ENCODE measurements at places on chromosomes 11 and 22.

DNA sequence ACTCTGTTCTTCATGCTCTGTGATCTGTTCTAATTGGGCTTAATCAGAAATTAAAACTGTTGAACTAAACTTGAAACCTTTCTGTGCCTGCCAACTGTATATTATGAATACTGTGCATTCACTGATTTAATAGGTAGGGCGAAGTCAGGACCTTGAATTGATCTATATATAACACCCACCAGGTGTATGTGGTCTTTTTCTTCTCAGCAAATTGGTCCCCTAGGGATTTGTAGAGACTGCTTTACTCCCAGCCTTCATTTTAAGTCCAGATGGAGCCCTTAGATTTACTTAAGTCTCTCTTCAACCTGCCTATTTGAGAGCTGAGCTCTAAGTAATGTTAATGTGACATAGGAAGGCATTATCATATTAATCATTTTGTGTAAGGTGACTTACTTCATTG lies 257.5 kb downstream of the TMEM135 start:
- no peak for DNase-seq

DNA sequence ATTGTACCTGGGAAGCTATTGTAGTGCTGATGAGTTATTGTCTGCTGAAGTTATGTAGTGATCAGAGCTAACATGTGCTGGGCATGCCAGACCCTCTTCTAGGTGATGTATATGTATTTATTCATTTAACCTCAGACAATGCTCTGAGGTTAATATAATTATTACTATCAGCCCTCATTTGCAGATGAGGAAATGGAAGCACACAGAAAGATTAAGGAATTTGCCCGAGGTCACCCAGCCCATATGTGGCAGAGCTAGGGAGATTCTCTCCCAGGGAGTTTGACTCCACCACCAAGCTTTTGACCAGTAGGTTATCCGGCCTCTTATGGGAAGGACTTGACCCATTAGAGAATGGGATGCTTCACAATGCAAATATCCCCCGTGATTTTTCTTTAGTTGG lies 114.2 kb upstream of the NAV2 start:
- no peak for DNase-seq

GRCh38 chr11:57499413-57499982 lies 16.0 kb downstream of the SLC43A1 start:
- peak; percentile 93 for DNase-seq

DNA sequence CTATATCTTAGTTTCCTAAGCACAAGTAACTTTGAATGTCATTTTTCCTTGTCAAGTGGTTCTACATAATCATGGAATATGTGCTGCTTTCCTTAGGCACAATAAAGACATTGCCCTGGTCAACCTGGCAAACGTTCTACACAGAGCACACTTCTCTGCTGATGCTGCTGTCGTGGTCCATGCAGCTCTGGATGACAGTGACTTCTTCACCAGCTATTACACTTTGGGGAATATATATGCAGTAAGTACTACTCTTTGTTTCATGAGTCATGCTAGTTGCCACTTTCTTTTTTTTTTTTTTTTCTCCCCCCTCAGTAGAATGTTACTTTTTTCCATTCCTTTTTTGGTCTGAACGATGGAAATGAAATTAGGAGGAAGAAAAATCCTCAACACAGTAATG lies 38.5 kb downstream of the TTC17 start:
- no peak for DNase-seq

DNA sequence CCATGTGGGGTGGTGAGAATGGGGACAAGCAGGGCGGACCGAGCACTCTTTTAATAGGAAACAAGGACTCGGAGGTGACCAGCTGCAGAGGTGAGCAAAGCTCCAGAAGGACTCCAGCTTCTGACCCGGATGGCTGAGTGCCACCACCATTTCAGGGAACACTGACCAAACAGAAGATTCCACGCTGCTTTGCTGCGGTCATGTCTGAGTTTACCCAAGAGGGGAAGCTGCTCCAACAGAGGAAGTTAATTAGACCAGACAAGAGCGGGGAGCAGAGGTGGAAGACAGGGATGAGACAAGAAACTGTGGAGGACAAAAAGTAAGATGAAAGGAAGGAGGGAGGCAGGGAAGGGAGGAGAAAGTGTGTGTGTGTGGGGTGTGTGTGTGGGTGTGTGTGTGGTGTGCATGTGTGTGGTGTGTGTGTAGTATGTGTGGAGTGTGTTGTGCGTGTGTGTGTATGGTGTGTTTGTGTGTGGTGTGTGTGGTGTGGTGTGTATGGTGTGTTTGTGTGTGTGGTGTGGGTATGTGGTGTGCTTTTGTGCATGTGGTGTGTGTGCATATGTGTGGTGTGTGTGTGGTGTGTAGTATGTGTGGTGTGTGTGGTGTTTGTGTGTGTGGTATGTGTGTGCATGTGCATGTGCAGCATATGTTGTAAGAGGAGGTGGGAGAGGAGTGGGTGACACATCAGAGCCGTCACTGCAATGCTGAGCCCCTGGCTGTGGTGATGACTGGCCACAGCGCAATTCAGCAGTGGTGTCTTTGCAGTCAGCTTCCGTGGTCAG lies 82.2 kb upstream of the AKIP1 start:
- no peak for DNase-seq

GRCh38 chr11:64482588-64482987 lies 108.4 kb upstream of the SLC22A12 start:
- DNase-seq = no peak

- no peak for DNase-seq
These were observed 22.4 kb upstream of the FDX1 start for GRCh38 chr11:110407315-110407714.

DNA sequence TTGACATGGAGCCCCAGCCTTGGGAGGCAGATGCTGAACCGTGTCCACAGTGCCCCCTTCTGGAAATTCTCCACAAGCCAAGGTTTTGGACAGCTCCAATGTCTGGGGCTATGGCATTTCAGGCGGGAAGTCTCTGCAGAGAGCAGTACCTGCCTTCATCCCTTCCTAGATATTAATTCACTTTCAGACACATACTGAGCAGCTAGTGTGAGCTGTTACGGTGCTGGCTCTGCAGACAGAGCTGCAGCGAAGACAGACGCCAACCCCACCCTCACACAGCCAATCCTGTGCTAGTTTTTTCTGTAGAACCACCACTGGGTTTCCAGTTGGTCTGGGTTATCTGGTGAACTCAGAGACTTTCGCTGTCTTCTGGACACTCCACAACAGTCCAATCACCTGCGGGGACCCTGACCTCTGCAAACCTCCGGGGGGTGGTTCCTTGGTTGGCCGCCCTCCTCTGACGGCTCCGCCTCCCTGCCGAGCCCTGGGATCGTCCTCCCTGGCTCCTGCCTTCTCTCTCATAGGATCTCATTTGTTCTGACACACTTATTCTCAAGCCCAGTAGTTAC lies 9.1 kb downstream of the LMF2 start:
- DNase-seq = peak; percentile 60

- no peak for DNase-seq
These were observed 380.6 kb downstream of the SOX6 start for GRCh38 chr11:15975742-15976141.

- no peak for DNase-seq
These were observed 35.5 kb downstream of the CDPF1 start for GRCh38 chr22:46214616-46215015.

DNA sequence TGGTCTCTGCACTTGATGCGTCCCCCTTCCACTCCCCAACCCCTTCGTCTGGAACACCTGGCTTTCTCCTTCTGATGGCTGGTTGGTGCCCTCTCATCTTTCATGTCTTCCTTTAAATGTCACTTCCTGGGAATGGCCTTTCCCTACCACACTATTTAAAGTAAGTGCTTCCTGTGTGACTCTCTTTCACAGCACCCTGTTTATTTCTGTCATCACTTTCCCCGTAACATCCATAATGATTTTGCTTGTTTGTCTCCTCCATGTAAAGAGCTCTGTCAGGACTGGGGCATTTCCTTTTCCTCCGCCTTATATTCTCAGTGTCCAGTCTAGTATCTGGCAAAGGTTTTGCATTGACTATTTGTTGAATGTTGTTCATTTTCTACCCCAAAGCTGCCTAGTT lies 143.0 kb downstream of the DBX1 start:
- no peak for DNase-seq

GRCh38 chr11:77705195-77705875 lies 67.7 kb upstream of the CLNS1A start:
- no peak for DNase-seq

- DNase-seq = peak; percentile 29
These were observed 804 bp upstream of the CREBZF start for GRCh38 chr11:85665733-85666132.

- DNase-seq = no peak
These were observed 158.9 kb downstream of the NCAM1 start for GRCh38 chr11:113119966-113120736.

GRCh38 chr11:356610-357009 lies 12.7 kb upstream of the B4GALNT4 start:
- DNase-seq = no peak

DNA sequence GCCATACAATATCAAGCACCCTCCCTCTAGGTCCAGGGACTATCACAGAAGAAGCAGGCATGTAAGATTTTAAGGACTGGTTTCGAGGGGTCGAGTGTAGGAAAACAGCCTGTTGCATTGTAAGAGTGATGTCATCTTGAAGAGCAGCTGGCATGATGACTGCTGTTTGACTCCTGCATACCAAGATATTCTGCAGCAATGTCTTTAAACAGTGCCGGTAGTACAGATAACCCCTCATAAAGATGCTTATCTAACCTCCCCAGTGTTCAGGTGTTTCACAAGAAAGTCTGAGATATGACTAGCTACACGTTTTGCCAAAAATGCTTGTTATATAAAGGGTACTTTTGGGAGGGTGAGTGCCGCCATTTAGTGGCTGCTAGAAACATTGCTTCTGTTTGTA lies 12.0 kb downstream of the FAM111A start:
- DNase-seq = no peak

DNA sequence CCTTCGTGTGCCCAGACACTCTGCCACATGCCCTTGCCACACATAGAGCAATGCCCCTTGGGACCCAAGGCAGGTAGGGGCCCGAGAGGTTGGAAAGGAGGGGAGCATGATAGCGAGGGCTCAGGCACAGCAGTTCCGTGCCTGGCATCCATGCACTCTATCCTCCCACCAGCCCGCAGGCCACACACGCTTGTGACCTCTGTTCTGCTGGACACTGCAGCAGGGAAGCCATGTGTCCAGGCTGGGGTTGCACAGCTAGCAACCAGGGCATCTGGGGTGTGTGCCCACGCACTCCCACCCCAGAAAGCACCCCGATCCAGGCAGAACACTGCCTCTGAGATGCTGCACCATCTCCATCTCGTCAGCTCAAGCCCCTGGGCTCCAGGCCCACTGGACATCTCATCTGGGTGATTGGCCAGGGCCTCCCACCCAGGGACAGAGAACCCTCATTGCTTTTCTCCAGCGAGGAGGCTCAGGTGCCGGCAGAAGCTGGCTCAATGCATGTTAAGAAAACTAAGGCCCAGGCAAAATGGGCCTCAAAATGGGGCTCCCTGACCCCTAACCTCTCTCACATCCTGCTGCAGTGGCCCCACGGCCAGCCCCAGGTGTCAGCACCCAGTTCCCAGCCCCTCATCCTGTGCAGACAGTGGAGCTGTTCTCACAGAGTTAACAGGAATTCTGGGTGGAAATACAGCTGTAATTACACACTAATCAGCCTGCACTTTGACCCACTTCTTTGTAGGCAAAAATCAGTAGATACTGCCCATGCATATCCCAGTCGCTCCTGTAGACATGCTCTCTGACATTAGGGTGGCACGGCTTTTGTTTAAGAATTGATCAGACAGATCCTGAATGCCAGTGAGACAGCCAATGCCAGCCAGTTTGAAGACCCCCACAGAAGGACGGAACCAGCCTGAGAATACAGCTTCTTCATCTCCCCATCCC lies 173.9 kb upstream of the B3GAT1 start:
- no peak for DNase-seq

DNA sequence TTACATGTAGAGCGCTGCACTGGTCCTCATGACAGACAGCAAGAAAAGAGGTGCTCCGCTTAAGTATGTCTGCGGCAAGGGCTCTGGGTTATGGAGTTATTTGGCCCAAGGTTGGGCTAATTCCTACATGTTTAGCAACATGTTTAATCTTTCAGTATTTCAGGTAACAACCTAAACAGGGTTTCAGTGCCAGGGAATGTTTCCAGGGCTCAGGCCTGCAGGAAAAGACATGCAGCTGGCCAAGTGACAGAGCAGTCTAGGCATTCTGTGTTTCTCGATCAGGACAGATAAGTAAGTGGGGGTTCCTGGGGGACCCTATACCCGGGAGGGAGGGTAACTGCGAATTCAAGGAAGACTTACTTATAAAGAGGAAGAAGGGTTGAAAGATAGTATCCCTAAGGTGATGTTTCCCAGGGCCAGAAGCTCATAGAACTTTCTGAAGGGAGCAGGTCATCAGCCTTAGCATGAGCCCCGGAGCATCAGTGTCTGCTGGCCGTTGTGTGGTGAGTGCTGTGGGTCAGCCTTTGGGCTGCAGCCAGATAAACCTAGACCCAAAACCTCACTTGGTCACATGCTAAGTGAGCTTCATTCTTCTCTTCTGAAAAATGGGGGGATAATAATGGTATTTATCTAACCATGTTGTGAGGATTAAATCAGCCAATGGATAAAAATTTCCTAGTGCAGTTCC lies 18.4 kb downstream of the KCNJ5 start:
- no peak for DNase-seq

- no peak for DNase-seq
These were observed 1044.4 kb downstream of the TBC1D22A start for GRCh38 chr22:47806894-47807293.

DNA sequence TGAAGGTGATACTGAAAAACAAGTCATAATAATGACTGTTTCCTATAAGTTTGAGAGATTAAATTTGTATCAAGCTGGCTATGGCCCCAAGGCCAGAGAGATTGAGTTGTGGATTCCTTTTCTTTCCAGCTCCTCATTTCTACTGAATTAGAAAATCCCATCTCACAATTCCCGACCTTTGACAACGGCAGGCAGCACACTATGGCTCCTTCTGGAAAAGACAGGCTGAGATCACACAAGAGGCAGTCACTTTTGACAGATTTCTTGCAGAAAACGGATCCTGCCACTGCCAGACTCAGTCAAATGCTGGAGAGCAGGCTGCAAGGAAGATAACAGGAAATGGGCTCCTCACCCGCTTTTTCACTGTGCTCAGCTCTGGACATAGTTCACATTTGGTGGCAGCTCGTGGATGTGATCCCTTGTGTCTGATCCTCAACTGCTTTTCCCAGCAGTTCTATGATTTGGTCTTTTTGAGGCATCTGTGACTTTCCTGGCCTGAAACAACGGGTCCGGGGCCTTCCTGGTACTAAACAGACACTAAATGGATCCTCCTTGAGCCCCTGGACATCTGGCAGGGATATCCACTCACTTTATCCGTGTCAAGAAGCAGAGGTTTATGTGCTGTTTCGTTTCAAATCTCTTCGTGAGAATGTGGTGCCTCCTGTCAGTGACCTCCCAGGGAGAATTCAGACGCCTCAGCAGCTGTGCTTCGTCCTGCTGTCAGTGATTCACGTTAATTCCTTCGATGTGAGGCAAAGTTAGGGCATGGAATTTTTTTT lies 26.1 kb upstream of the RTL6 start:
- DNase-seq = no peak

DNA sequence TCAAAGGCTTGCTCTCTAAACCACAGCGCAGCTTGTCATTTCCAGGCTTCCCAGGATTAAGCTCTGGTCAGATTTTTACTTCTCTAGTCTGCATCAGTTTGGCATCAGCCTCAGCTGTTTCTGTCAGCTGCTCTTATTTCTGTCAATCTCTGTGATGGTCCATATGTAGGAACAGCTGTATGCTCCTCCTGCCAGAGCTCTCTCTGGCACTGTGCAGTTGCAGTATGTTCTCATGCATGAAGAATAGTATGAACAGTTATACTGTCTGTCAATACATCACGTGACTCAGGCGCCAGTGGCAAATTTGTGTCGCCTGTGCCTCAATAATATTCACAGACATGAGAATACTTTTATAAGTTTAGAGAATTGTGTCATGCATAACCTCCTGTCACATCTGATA lies 6.7 kb downstream of the OR6M1 start:
- DNase-seq = peak; percentile 7

- DNase-seq = no peak
These were observed 64.5 kb downstream of the BARX2 start for GRCh38 chr11:129440028-129440713.
